ENCODE measurements at places on chromosomes 5 and 9.

DNA sequence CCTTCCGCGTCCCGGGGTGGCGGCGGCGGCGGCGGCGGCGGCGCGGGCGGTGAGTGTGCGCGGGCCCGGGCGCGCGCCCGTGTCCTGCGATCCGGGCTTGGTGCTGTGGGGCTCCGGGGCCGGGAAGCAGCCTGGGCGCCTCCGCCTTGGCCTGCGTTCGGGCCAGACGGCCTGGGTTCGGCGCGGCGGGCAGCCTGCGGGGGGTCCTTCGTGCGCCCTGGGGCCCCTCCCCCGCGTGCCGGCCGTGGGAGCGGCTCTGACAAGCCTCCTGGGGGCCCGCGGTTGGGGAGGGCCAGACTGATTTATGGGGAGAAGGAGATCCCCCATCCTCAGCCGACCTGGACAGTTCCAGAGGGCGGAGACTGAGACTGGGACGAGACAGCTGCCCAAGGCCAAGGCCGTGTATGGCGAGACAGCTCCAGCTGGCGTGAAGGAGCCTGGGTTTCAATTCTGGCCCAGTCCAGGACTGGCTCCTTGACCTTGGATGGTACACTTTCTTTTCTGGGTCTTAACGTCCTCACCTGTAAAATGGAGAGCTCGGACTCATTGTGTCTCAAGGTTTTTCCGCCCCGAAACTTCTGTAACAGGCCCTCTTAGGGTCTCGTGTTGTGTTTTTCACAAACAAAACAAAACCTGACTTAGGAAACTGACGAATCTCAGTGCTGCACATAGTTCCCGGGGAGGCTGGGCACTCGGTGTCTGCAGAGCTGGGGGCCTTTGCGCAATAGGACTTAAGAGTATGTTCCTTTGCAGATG lies 603 bp downstream of the TMEM268 start:
- peak; percentile 65 for DNase-seq

DNA sequence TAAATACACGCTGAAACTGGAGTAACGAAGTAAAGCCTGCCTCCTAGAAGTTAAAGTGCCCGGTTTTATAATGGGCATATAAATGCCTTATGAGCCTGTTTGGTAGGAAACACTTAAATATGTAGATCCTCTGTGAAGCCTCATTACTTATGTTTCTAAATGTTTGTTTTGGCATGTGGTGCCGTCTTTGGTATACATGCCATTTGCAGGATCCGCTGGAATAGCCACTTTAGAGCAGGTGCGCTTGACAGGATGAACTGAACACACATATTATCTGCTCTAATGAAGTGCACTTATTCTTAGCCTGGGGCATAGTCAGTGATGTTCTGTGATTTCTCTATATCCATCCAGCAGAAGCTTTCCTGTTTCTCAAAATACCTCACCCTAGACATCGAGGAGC lies 778.1 kb upstream of the WWC1 start:
- DNase-seq = no peak

- no peak for DNase-seq
These were observed 36.3 kb upstream of the KLF9 start for GRCh38 chr9:70450738-70451137.

DNA sequence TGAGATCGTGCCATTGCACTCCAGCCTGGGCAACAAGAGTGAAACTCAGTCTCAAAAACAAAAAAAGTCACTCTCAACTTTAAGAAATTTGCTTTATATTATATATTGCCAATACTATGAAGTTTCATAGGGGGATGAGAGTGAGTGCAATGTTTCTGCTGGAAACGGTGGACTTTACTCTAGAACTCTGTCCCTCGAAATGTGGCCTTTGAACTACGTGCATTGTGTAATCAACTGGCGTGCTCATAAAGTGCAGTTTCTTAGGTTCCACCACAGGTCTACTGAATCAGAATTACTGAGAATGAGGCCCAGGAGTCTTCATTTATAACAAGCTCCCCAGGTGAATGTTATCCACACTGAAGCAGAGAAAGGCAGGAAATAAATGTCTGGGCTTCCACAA lies 24.1 kb downstream of the OR2K2 start:
- no peak for DNase-seq

DNA sequence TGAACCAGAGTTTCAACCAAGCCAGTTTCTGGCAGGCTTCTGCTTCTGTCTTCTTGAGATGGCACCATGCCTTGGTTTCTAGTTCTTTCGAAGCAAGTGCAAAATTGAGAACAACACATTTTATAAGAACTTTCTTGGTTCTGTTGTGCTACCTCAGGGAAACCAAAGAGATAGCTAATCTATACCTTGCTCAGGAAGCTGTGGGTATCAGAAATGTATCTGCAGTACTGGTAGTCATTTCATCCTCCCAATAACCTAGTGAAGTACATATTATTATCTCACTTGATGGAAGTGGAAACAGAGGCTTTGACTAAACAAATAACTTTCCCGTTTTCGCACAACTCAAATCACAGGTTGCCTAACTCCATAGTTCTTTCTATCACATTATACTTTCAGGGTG lies 246.6 kb downstream of the ENC1 start:
- DNase-seq = no peak

DNA sequence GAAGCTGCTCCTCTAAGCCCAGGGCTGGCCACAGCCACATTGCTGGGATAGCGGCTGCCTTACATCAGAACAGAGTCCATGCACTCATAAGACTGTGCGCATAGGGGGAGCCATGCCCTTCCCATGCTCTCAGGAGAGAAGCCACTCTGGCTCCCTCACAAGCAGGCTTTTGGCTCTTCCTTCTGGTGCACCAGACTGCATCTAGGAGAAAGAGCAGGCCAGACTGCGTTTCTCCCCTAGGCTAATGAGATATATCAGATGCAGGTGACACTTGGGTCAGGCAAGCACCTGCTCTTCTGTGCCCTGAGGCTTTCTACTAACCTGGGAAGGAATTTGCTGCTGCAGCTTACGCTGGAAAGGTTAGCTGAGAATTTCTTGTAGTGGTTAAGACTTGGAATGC lies 43.2 kb upstream of the BRINP1 start:
- no peak for DNase-seq

- DNase-seq = no peak
These were observed 92.6 kb upstream of the LMX1B start for GRCh38 chr9:126521089-126521488.

DNA sequence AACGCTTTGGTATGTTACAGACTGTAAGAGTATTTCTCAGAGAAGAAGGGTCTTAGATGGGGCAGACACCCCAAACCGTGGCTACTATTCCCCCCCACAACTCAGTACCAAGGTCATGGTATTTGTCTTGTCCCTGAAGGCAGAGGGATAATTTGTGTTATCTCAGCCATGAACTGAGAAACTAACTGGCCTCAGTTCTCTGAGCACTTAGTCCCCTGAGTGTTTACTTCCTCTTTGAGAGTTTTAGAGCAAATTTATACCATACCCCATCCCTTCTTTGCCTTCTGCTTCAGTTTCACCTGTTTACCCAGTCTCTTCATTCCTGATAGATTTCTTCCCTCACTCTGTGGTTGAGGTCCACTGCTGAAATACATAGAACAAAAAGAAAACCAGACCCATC lies 183.9 kb downstream of the LRRC70 start:
- no peak for DNase-seq

GRCh38 chr9:112750764-112751055 lies 150 bp downstream of the SNX30 start:
- no peak for DNase-seq

DNA sequence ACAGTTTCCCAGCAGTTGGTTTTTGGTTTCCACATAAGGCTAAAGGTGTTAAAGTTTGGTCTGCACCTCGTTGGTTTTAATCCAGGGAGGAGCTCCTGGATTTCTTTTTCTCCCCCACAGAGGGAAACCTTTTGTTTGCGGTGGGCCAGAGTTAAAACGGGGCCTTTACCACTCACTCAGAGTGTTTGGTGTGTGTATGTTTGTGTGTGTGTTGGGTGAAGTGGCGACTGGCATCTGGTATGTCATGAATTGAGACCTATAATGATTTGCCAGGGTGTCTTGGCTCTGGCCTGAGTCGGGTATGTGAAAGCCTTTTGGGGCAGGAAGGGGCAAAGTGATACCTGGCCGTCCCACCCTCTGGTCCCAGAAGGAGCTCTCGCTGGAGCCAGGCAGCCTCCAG lies 30.9 kb downstream of the FAXDC2 start:
- no peak for DNase-seq

DNA sequence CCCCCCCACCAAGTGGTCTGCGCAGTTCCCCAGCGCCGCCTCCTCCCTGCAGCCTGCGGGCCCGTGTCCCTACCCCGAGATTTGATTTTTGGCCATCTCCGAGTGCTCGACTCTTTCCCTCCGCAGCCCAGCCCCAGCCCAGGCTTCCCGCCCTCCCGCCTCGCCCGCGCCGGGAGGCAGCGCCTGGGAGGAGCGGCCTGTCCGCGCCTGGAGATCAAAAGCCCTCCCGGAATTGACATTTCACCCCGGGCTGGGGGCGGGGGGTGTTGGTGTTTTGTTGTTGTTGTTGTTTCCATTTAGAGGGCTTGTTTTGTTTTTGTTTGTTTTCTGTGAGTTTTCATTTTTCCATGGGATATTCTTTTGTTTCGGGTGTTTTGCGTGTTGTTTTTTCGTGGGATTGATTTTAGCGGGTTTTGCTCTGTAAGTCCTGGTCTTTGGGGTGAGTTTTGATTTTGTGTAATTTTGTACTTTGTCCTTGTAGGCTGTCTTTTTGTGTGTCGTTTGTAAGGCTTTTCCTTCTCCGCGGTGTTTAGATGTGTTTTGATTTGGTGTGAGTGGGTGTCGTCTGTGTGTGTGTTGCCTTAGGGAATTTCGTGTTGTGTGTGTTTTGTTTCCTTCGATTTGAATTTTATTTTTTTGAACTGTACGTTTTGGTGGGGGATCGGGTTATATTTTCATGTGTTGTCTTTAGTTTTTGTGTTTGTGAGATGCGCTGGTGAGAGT lies 1.7 kb upstream of the PAX5 start:
- DNase-seq = no peak

- DNase-seq = no peak
These were observed 7.5 kb downstream of the RNF44 start for GRCh38 chr5:176529741-176530141.

GRCh38 chr5:169801324-169801777 lies 164.3 kb downstream of the DOCK2 start:
- peak; percentile 8 for DNase-seq

DNA sequence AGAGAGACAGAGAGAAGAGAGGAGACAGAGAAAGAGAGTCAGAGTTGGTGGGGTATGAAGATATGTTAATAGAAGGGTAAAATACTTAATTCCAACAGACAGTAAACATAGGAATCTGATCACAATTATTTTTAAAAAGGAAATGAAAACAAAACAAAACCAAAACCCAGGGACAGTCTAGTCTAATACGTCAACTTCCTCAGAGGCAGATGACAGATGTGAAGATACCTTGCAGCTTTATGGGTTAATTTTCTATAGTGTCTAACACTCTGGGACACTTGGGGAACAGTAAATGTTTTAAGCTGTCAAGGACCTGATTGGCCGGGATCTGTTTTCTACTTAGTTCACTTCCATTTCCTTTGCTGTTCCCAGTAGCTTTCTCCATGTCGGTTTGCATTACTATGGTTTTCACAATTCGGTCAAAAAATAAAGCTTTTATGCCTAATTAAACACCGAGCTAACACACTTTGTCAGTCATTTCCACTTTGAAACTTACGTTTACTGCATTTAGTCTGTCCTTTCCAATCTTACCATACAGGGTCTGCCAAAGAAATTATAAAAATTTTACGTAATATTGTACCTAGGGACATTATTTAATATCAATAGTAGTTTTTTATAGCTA lies 216.5 kb downstream of the MCTP1 start:
- DNase-seq = no peak

DNA sequence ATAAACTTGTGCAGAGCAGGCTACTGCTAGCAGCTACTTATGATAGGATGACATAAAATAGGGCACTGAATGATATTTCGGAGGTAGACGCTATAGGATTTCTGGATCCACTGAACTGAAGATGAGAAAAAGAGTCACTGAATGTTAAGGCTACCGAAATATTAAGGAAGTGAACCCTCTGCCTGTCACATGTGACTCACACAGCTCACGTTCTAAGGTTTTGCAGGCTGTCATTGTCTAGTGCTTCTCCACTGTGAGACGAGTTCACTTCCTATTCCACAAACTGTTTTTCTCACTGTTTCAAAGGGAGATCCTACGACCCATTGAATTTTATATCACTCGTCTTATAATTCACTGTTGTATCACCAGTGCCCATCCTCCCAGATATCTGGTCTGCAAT lies 100.8 kb downstream of the CTNND2 start:
- no peak for DNase-seq

- DNase-seq = no peak
These were observed 13.7 kb upstream of the SYK start for GRCh38 chr9:90787771-90788460.

DNA sequence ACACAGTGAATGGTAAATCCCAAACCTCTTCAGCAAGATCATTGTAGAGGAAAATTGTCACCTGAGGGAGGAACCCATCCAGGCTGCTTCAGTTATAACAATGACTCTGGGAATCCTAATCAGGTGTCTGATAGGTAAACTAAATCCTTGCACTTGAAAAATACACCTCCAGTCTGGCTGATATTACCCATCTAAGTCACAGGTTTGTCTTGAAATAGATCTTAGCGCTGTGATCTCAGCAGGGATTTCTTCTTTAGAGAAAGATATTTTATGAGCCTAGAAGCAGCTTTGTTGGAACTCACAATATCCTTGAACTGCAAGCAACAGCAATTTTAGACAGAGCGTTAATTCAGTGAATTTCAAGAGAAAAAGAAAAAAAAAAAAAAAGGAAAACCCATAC lies 149.7 kb downstream of the SGCD start:
- no peak for DNase-seq

DNA sequence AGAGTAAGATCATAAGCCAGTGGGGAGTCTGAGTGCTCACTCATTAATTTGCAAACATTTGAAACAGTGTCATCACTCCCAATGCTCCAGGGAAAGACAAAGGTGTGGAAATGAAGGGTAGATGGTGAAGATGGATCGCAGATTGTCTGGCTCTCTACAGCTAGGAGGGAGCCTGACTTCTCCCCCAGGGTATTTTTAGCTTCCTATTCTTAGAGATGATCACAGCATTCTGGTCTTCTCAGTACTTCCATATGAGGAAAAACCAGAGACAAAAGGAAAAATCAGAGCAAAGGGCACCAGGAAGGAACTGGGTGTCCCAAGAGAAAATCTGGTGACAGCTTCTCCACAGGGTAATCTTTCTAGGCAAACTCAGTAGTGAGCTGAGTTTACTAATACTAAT lies 401.9 kb upstream of the GRIA1 start:
- no peak for DNase-seq

DNA sequence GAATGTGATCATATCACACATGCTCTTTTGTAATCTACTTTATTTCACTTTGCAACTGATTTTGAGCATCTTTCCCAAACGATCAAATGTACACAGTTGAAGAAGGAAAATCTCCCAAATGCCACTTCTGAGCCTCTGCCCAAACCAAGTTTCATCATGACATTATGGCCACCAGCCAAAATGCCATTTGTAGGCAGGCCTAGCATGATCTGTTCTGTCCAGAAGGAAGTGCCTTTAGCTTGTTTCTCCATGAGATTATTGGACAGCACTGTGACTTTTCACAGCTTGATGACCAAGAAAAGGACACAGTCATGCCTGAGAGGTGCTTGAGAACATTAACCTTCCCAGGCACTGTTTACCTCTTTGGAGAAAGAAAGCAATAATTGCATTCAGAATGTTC lies 73.2 kb upstream of the PIP5K1B start:
- DNase-seq = no peak
